Activated CD4-positive, alpha-beta memory T cell treated with anti-CD3 and anti-CD28 coated beads for 36 hours (primary cell): ENCODE measurements at places on chromosomes 5 and 9. TPM values are rescaled to one million over a fixed set of nuclear protein-coding genes. Genes with fewer than 3 reads are reported as not detected.

DNA sequence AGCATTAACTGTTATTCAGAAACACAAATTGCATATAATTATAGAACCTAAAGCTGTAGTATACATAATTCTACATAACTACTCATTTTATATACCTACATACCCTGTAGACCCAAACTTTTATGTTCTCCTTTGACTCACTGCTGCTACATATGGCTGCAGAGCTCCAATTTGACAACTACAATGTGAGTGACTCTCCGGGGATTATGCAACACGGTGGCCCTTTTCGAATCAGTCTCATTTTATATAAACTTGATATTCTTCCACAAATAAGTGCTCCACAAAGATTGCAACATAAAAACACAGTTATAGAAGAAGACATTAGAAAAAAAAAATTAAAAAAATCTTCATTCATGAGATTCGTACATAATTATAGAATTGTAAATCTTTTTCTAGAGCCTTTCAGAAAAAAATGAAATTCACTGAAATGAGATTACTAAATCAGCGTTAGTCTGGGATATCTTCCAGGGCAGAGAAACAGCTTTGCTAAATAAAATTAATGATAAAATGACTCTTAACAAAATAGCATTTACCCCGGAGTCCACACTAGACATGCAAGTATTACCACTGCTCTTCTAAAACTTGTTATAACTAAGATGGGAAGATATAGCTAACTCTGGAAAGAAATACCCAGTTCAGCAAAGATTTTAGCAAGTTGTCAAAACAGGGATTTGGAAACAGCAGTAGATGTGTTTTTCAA, 52.6 kb downstream of the SRFBP1 start:
- no peak overlapping the region for H3K27ac ChIP-seq
- no peak for DNase-seq
- H3K27me3 ChIP-seq, result no peaks in the 10 kb centered on the region
- H3K4me1 ChIP-seq, result peaks cover 12% of the 10 kb centered on the region
- no peak overlapping the region for H3K4me3 ChIP-seq

DNA sequence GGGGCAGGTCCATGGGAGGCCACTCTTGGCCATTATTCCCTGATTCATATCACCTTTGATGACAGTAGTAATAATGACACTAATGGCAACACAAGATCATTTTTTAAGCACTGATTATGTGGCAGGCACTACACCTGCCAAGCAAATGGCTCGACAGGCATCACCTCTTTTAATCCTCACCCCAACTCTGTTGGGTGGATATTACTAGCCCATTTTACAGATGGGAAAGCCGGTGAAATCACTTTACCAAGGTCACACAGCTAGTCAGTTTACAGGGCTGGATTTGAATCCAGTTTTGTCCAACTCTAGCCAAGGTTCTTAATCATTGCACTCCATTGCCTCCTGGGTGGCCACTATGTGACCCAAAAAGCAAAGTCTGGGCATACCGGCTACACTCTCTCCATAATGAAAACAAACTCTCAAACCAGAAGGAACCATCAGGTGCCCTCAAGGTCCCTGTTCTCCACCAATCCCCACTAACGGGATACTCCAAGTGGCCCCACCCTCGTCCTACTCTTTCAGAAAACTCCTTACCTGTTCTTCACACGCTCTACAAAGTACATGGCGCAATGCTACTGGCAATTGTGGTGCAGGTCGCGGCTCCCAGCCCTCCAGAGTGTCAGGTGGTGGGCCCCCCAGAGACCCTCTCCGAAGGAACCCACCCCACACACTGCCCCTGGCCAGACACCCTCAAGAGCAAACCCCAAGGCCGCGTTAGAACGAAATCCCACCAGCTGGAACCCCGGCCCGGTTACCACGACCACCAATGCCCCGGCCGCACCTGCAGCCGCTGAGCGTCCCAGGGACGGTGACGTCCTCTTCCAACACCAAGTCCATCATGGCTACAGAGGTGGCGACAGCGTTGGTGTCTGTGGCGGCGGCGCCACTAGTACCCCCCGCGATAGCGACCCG, 572 bp downstream of the CDK5RAP2 start:
- H3K27me3 ChIP-seq, result no peaks in the 10 kb centered on the region
- H3K4me1 ChIP-seq, result peaks cover 47% of the 10 kb centered on the region
- H3K4me3 ChIP-seq, result peak overlapping the region; percentile 97
- peak; percentile 12 for DNase-seq

GRCh38 chr5:3349704-3350565, 245.7 kb upstream of the IRX1 start:
- H3K27me3 ChIP-seq, result no peaks in the 10 kb centered on the region
- DNase-seq, result no peak
- H3K36me3 ChIP-seq, result no peaks in the 10 kb centered on the region
- no peak overlapping the region for H3K4me3 ChIP-seq

DNA sequence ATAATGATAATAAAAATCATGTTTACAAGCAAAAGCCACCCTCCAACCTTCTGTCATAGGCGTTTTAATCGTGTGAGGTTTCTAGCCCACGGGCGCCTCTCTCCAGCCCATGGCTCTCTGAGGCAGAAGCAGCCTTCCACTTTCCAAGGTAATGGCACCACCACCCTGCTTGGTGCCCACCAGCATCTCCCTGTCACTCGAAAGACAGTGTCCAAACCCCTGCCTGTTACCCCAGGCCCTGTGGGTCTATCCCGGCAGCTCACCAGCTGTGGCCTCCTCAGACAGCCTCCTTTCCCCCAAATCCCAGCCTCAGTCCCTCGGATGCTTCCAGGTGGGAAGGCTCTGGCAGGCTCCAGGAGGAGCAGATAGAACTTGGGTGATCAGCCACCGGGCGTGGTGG, 123.8 kb upstream of the LPCAT1 start:
- peaks cover 40% of the 10 kb centered on the region for H3K27me3 ChIP-seq
- no peaks in the 10 kb centered on the region for H3K36me3 ChIP-seq
- H3K27ac ChIP-seq, result no peak overlapping the region
- DNase-seq, result no peak

CENPP gene
- 23.5 TPM for total RNA-seq

PTGS1 gene
- not detected for total RNA-seq

ARHGEF39 gene
- 28.1 TPM for total RNA-seq

DNA sequence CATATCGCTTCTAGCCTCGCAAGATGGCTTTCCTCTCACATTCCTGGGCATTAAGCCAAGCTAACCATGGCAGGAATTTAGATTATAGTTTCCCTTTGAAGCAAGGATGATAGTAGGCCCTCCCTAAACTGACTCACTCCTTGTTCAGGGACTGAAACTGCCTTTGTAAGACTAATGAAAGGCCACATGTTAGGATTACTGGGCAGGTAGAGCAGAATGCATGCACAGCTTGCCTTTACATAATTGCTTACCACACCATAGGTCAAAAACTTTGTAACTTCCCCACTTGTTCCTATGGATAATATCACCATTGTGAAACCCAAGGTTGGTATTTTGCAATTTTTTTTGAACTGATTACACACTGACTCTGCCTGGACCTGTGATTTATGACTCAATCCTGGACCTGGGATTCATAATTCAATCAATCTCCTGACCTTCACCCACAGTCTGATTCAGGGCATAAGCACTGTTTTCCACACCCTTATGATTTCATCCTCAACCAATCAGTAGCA, 41.0 kb upstream of the PRDM9 start:
- DNase-seq, result no peak
- H3K27ac ChIP-seq, result no peak overlapping the region
- no peaks in the 10 kb centered on the region for H3K27me3 ChIP-seq
- H3K4me3 ChIP-seq, result no peak overlapping the region
- H3K36me3 ChIP-seq, result no peaks in the 10 kb centered on the region

GRCh38 chr9:72203205-72203803, 54.1 kb downstream of the GDA start:
- DNase-seq, result no peak
- no peaks in the 10 kb centered on the region for H3K36me3 ChIP-seq
- H3K4me3 ChIP-seq, result no peak overlapping the region
- H3K27me3 ChIP-seq, result peaks cover 2% of the 10 kb centered on the region
- no peaks in the 10 kb centered on the region for H3K4me1 ChIP-seq
- no peak overlapping the region for H3K27ac ChIP-seq

- peak within 1 kb of the TSS; percentile 37 for H3K4me3 ChIP-seq
- peaks cover 51% of the 10 kb centered on the region for H3K27me3 ChIP-seq
- H3K4me1 ChIP-seq, result peaks cover 8% of the 10 kb centered on the region
- H3K27ac ChIP-seq, result no peak within 1 kb of the TSS
- no peaks in the 10 kb centered on the region for H3K36me3 ChIP-seq
These were observed at the start of gene MAP1B for GRCh38 chr5:72107131-72107900. Gene MAP1B, plus strand, starts transcription at chr5:72107475. Its CDS starts 57 bp downstream, at chr5:72107532.

FAM163B gene
- not detected for total RNA-seq

DNA sequence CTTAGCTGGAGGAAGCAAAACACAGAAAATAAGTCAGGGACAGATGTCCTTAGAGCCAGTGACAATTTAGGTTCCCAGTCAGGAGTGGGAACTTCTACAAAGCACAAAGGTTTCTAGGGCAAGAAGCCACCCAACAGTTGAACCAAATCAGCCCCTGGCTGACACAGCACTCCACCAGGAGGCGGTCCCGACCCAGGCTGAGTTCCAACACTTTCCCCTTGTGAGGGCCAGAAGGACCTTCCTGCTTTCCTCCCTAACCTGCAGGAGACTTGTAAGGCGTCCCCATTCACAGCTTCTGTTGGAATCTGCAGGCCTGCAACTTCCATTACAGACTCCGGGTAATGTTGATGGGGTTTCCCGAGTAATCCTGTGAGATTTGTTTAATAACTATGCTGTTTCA, 416.4 kb upstream of the IRX1 start:
- H3K4me1 ChIP-seq, result no peaks in the 10 kb centered on the region
- H3K27me3 ChIP-seq, result no peaks in the 10 kb centered on the region
- no peaks in the 10 kb centered on the region for H3K36me3 ChIP-seq
- DNase-seq, result no peak
- H3K27ac ChIP-seq, result no peak overlapping the region
- no peak overlapping the region for H3K4me3 ChIP-seq

DNA sequence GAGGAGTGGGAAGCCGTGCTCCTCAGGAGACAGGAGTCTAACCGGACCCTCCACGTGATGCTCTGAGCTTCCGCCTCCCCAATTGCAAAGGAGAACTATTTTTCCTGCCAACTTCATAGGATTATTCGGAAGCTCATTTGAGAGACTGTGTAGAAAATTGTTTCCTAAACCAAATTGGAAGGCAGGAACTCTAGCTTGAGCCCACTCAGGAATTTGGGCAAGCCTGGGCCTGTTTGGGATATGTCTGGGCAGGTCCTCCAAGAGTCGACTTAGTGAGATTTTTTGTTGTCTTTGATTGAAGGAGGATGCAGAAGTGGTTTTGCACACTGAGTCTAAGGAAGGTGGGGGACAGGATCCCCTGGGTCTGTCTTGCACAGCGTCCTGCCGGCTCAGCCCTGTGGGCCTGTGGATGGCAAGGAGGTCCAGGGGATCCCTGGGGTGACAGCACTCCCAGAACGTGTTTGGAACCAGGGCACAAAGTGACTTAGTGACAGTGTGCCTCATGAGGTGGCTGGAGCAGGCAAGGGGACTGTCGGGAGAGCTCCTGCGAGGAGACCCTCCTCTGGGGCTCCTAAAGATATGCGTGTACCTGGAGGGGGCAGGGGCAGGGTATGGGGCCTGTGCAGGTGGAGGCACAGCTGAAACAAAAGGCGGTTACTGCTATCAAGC, 283.3 kb downstream of the NSG2 start:
- H3K27ac ChIP-seq, result no peak overlapping the region
- no peaks in the 10 kb centered on the region for H3K4me1 ChIP-seq
- no peak for DNase-seq
- H3K36me3 ChIP-seq, result no peaks in the 10 kb centered on the region

CFAP90 gene
- not detected for total RNA-seq

DNA sequence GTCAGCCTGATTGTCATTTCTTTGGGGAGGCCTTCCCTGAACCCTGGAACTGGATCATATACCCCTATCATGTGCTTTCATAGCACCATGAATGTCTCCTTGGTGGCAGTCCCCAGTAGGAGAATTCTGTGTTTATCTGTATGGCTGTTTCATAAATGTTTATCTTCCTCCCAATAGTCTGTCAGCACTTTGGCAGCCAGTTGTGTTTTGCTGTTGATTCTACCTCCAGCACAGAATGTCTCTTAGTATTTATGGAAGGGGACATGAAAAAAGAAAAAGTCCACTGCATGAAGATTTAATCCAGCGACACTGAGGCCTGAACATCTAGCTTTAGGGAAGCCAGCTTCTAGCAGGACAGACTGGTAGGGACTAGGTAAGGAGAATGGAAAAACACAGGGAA, 38.3 kb downstream of the GHR start:
- no peaks in the 10 kb centered on the region for H3K4me1 ChIP-seq
- H3K27ac ChIP-seq, result no peak overlapping the region
- H3K36me3 ChIP-seq, result no peaks in the 10 kb centered on the region
- peaks cover 2% of the 10 kb centered on the region for H3K27me3 ChIP-seq
- DNase-seq, result no peak

PTGR1 gene
- total RNA-seq, result 4.8 TPM

GRCh38 chr9:91360551-91361290, 997 bp downstream of the AUH start:
- no peaks in the 10 kb centered on the region for H3K27me3 ChIP-seq
- peak overlapping the region; percentile 95 for H3K27ac ChIP-seq
- peaks cover 42% of the 10 kb centered on the region for H3K36me3 ChIP-seq
- H3K4me1 ChIP-seq, result peaks cover 55% of the 10 kb centered on the region

TRIP13 gene
- 32.4 TPM for total RNA-seq

PCDHGA12 gene
- not detected for total RNA-seq

DNA sequence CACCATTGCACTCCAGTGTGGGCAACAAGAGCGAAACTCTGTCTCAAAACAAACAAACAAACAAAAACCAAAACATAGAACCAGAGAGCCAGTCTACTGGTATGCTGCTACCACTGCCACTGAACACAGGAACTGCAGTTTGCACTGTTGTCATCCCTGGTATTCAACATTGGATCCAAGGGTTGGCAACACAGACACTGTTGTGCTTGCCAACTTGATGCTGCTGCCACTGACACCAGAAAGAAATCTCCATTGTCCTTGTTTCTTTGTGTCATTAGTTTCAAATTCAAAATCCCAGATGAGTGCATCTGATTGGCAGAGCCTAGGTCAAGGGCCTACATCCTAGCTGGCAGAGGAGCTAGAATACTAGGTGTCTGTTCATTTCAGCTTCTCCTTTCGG, 16.2 kb downstream of the HINT1 start:
- H3K27ac ChIP-seq, result no peak overlapping the region
- no peak overlapping the region for H3K4me3 ChIP-seq
- H3K4me1 ChIP-seq, result no peaks in the 10 kb centered on the region

DNA sequence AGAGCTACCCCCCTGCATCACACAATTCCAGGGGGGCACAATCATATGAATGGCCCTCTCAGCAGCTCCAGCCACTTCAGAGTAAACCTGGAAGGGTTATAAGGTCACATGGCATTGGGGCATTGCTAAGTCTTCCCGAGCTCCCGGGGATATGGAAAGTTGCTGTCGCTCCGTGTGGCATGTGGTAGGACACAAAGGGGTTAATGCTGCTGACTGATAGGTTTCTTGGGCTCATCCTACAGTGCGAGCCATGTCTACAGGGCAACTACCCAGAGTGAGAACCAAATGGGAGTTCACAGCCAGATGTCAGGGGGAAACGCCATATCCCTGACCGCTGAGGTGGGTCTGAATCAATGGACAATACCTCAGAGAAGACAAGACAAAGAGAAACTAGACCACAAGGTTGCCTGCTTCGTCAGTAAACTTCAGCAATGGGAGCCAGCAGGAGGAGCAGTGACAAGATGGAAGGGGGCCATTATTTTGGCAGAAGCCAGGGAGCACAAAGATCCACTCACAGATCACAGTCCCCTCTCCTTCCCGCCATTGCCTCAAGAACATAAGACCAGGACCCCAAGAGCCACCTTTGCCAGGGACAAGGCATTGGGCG, 52.4 kb upstream of the SHISAL2B start:
- peaks cover 16% of the 10 kb centered on the region for H3K27me3 ChIP-seq
- no peak overlapping the region for H3K27ac ChIP-seq
- H3K4me3 ChIP-seq, result no peak overlapping the region
- no peaks in the 10 kb centered on the region for H3K36me3 ChIP-seq
